ENCODE measurements at places on chromosomes 1 and 21.
A peak's percentile ranks its signal among the peaks of the same experiment; 100 is the strongest.

DNA sequence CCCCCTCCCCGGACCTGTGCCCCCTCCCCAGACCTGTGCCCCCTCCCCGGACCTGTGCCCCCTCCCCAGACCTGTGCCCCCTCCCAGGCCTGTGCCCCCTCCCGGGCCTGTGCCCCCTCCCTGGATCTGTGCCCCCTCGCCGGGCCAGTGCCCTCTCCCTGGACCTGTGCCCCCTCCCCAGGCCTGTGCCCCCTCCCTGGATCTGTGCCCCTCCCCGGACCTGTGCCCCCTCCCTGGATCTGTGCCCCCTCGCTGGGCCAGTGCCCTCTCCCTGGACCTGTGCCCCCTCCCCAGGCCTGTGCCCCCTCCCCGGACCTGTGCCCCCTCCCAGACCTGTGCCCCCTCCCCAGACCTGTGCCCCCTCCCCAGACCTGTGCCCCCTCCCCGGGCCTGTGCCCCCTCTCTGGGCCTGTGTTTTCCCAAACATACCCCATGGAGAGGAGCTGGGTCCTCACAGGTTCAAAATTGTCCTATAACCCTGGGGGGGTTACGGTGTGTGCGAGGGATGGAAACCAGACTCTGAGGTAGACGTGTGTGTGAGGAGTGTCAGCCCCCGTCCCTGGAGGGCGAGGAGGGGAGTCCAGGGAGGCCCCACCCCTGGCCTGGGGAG lies 47.6 kb upstream of the POFUT2 start:
- no peak for DNase-seq

DNA sequence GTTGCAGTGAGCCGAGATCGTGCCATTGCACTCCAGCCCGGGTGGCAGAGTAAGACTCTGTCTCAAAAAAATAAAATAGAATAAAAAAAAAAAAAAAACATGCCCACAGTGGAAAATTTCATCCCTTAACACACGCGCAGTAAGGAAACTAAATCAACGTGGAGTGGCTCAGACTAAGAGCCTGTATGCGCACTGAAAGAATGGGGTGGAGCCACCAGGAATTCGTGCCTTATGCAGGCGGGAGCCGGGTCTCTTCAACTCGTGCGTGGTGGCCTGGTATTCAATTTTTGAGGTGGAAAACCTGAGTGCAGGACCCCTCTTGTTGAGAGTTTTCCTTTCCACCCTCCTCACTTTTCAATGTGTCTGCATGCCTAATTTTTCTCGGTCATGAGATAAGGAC lies 22.1 kb upstream of the CREG1 start:
- DNase-seq: no peak

- no peak for DNase-seq
These were observed at the start of gene CACNA1E for GRCh38 chr1:181483285-181484195. CACNA1E (plus strand) TSS chr1:181483517; CDS start chr1:181483745, 228 bp downstream.

DNA sequence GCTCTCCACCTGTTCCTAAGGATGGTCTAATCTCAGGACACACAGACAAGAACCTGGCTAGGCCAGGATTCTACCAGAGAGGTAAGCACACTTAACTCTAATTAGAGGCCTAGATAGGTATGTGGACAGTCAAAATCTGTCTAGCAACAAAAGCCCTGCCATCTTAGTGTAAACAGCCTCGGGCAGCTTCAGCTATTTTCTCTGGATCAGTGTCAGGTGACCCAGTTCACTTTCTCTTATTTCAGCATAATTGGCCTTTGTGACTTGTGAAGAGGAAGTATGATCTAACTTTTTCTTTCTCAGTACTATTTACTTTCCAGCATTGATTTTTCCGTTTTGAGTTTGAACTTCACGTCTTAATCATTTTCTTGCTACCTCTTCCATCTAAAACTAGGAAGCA lies 217.7 kb downstream of the CRB1 start:
- no peak for DNase-seq

DNA sequence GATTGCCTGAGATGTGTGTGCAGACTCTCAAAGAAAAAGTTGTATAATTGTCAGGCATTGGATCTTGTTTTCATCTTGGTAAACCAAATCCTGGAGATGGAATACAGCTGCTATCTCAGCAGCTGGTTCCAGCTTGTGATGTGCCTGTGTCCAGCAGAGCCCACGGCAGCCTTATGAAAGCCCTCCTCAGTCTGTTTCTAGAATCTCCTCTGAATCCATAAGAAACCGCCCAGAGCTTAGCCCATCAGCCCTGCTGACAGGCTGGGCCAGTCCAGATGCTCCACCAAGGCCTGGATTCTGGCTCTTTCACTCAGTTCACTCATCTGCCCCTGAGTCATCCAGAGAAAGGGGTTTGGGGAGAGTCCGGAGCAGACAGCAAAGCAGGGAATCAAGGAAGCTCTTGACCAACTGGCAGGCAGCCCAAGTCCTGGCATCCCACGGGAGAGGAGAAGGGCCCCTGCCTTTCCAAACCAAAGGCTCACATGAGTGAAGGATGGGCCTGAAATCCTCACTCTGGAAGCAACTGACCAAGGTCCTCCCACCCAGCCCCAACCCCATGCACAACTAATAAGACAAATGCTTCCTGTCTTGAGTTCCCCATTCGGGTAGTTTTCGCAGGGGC lies 45.7 kb downstream of the NAV1 start:
- peak; percentile 48 for DNase-seq

- DNase-seq: no peak
These were observed 2.5 kb downstream of the SHISAL2A start for GRCh38 chr1:52635321-52636089.

DNA sequence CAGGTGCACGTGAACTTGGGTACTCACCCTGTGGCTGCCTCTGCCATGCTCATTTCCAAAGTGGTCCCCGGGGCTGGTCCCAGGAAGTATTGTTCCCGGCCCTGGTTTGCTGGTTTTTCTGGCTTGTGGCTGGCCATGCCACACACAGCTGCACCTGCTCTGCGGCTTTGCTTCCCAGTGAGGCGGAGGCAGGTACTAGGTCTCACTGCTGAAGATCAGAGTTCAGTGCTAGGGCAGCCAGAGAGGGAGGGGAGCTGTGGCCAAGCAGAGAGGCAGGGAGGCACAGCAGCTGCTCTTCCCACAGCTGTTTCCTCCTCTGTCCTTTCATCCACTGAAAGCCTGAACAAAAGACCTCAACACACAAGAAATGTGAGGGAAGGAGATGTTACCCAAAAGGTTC lies 30.5 kb downstream of the ENO1 start:
- no peak for DNase-seq

GRCh38 chr1:93001893-93002292 lies 40.6 kb upstream of the DIPK1A start:
- DNase-seq: no peak

DNA sequence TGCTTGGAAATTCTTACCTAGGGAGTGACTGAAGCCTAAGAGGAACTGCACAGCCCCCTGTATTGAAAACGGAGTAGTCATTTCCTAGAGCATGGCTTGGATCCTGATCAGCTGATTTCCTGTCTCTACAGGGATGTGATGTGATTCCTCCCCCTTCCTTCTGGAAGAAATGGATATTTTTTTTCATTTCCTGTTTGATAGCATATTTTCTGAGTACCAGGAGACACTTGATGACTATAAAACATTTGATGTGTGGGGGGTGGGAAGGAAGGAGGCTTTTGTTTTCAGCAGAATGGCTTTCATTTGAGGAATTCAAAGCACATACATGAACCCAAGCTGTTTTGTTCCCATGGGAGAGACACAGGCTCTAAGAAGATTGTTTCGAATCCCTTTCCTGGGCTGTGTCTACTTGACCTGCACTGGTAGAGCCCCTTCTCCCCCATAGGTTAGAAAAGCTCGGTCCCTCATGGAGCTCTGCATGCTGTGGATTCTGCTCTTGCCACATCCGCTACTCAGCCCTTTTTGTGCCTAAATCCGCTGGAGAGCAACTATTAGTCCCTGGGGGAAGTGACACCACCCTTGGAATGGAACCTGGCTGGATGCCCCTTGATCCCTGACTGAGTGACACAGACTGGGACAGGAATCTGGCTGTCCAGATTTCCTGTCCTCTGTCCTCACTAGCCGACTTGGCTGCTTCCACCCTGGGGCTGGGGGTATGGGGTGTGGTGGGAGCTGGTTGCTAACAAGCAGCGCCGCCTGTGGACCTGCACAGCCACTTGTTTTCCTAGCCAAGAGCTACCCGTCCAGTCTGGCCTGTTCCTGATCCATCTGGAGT lies 71.8 kb upstream of the MACF1 start:
- DNase-seq: peak; percentile 69

DNA sequence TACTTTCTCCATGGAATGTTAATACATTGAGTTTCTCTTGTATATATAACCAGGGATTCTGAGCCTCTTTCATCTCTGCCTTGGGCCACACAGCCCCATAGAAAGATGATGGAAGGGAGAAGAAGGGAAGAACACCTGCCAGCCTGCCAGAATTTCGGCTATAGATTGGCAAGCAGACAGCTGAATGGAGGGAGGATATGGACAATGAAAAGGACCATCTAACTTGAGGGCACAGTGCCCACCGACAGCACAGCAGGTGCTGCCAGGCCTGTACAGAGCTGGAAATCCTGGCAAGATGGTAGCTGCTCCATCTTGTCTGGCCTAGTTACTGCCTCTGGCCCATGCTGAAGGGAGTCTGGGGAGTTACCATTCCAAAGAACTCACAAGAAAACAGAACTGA lies 244.3 kb downstream of the FGGY start:
- no peak for DNase-seq

- DNase-seq: no peak
These were observed 140.1 kb upstream of the CAMK1G start for GRCh38 chr1:209443361-209443931.

- no peak for DNase-seq
These were observed 47.5 kb downstream of the SSX2IP start for GRCh38 chr1:84642774-84643173.

GRCh38 chr1:184752656-184753055 lies 2.0 kb downstream of the EDEM3 start:
- no peak for DNase-seq

DNA sequence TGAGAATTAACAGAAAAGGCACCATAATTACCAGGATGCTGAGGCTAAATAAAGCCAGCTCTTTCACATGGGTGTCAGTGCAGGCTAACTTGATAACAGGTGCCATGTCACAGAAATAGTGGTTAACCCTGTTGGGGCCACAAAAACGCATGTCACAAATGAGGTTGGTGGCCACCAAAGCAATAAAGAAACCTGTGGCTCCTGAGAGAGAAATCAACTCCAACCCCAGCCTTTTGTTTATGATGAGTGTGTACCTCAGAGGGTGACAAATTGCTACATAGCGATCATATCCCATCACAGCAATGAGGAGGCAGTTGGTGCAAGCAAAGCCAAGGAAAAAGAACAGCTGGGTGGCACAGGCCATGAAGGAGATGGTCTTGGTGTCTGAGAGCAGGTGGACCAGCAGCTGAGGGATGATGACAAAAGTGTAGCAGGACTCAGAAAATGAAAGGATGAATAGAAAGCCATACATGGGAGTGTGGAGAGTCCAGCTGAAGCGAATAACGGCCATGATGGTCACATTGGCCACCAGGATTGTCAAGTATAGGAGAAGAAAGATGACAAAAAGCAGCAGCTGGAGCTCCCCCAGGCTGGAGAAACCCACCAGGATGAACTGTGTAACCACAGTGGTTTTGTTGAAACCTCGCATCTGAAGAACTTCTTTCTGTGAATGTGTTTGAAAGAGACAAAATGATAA lies at the start of gene OR10T2:
Gene OR10T2 (minus strand): TSS at position 649 of the 697 bp plus-strand sequence. CDS start 0 bp downstream, at position 649.
- no peak for DNase-seq

DNA sequence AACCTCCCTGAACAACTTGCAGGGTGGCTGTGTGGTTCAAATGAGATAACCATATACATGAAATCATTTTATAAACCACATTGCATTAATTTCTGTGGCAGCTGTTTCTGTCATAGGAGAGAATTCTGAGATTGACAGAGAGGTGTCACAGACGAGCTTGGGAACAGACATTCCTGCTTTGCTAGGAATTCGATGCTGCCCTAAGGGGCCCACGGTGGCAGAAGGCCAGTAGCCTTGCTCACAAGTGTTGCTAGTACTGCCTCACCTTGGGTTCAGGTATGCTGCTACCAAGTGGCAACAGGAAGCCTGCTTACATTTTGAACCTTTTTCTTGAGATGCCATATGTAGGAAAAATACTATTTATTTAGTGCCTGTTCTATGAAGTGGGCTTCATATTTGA lies 13.4 kb downstream of the KCNA10 start:
- no peak for DNase-seq

- peak; percentile 34 for DNase-seq
These were observed 33.8 kb upstream of the EYA3 start for GRCh38 chr1:28122183-28122582.

GRCh38 chr1:16612332-16613172 lies 812 bp downstream of the NBPF1 start:
- DNase-seq: peak; percentile 94

- no peak for DNase-seq
These were observed 3.1 kb upstream of the JAK1 start for GRCh38 chr1:64969305-64970046.

- DNase-seq: no peak
These were observed 92.1 kb downstream of the WDR3 start for GRCh38 chr1:118021668-118022067.

DNA sequence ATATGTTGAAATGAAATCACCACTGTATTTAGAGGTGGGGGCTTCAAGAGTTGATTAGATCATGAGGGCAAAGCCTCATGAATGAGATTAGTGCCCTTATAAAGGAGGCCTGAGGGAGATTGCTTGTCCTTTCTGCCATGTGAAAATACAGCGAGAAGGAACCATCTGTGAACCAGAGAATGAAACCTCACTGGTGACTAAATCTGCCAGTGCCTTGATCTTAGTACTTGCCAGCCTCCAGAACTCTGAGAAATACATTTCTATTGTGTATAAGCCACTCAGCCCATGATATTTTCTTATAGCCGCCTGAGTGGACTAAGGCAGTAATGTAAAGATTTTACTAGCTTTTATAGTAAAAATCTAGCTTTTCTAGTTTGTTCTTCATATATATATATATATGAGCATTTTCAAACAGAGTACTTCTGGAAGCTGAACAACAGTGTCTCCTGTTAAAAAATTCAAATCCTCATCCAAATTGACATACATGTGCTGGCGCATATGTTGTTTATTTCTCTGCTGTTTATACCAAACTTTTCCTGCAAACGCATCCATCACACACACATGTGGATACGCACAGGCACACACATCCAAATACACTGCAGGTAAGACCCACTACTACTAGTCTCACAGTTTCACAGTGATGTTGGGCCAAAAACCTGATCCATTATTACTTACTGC lies 213.1 kb downstream of the RGS7 start:
- no peak for DNase-seq

GRCh38 chr1:92803140-92803887 lies 18.4 kb upstream of the EVI5 start:
- DNase-seq: no peak

DNA sequence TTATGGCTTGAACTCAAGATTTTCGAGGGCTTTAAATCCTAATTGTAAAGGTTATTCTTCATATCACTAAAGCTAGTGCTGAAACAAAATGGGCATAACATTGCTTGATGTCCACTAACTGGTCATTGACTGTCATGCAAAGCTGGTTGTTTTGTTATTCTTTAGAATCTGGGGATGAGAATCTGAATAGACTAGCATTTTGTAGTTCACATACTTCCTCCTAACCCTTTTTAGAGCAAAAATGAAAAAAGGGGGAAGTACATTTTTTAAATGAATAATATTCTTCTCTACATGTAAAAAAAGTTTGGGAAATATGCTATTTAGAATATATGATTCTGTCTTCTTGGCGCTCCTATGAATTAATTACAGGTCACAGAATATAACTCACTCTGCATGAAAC lies 72.2 kb upstream of the HMCN1 start:
- no peak for DNase-seq
